Trophoblast cell (in vitro differentiated cells and primary cell): ENCODE measurements at places on chromosomes 1 and 21.

GRCh38 chr1:67013573-67013972 lies 40.4 kb downstream of the SLC35D1 start:
- no peak for DNase-seq

DNA sequence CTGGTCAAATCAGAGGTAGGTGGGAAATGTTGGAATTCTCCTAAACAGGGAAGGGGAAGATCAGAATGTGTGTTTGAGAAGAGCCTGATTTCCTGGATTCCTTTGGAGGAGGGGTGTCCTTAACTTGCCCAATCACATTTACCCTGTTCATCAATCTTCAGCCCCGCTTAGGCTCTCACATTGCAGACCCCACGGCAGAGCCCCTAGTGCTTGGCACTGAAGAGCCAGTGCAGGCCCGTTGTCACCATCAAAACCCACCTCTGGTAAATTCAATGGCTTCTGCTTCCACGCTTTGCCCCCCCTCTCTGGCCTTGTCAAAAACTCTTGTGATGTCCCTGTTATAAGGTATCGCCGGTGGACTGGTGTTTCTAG lies 2.3 kb downstream of the AGPAT3 start:
- DNase-seq, result no peak

DNA sequence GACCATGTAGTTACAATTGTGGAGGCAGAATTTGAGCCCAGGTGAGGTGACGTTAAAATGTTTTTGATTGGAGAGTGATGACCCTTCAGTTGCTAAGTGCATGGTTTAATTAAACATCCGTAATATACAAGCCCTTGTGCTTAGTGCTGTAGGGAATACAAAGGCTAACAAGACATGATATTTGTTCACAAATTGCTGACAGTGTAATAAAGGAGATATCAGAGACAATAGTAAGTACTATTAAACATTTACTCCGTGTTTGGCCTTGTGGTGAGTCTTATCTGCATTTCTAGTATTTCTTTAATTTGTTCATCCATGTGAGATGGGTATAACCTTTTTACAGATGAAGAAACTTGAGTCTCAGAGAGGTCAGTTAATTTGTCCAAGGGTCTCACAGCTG lies 37.9 kb downstream of the RLF start:
- no peak for DNase-seq

GRCh38 chr21:25081096-25081495 lies 526.2 kb downstream of the MRPL39 start:
- no peak for DNase-seq

DNA sequence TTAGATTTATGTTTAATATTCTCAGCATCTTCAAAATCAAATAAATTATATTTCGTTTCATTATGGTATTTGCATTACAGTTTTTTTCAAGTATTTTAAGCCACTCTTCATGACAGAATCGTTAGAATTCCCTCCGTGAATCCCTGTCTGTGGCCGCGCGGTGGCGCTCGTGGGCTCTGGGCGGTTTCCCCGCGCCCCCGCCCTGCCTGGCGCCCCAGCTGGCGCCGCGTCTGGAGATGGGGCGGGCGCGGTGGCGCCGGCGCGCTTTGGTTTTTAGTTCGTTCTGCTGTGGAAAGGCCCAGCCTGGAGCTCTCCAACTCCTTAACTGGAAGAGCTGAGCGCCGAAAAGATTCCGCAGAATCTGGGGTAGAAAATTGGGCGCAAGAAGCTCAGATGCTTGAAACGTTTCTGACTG lies 25.7 kb downstream of the PRMT2 start:
- DNase-seq, result no peak

DNA sequence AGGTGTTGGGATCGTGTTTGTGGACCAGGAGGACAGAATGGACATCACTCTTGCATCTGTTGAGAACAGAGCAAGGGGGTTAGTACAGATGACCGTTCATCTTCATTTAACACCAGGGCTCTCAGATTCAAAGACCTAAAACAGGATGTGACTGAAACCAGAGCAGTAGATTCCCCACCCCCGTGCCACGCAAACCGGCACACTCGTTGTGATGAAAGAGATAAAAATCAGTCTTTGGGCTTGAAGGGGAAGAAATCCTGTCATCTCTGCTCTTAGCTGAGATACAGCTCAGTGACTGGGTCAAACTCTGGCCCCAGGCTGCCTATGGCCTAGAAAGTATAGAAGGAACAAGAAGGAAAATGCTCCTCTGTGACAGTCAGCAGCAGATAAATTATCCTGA lies 146.2 kb upstream of the KRTAP19-8 start:
- no peak for DNase-seq

- DNase-seq, result no peak
Observed at GRCh38 chr1:202562444-202563060, 147.7 kb downstream of the SYT2 start.
